Activated T-helper 9 cell treated with anti-CD3 and anti-CD28 coated beads, Interleukin-2, amount 50 U/mL, for 16 hours (primary cell): ENCODE measurements at places on chromosomes 2 and 18.

DNA sequence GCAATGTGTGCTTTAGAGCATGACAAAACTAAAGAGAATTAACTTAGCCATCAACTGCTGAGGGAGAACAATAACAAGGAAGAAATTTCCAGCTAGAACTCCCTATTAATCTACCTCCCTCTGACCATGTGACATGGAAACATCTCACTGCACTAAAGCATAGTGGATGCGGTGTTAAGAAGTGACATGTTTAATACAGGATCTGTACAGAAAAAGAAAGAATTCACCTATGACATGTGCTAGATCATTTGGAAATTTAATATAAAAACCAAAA lies 202.3 kb upstream of the KLHL14 start:
- DNase-seq = no peak

- DNase-seq = no peak
Observed at GRCh38 chr18:59096098-59096789, 43.4 kb upstream of the SEC11C start.

DNA sequence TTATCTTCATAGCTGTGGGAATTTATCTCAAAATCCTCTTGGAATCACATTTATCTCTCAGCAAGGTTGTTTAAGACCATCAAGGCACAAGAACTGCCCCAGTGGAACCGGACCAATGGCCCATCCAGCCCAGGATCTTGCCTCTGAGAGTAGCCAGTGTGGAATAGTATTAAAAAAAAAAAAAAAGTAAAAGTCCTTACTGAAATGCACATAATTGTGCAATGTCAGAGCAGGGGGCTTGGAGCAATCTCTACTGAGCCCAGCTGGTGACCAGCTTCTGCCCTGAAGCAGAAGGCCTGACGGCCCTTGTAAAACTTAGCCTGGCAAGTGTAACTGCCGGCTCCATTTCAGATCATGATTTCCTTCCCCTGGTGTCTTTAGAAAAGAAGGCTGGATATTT lies 355.6 kb upstream of the PIK3C3 start:
- no peak for DNase-seq

DNA sequence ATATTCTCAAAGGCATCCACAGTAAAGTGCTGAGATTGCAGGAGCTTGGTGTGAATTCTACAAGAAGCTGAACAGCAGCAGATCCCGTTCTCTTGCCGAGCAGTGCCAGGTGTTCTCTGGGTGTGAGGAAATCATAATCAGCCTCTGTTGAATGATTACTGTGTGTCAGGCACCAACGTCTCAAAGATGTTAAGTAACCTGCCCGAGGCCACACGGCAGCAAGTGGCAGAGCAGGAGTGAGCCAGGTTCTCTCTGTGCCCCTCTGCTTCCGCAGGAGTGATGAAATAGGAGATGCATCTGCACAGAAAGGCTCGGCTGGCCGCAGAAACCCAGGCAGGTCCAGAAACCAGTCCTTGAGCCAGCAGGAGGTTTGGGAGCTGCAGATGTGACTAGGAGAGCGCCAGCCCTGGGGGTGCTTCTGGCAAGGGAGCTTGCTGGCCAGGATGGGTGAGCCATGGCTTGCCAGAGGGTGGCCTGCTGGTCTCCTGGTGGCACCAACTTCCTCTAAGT lies 68.4 kb downstream of the COPS7B start:
- no peak for DNase-seq

- DNase-seq = no peak
Observed at GRCh38 chr18:79511671-79512301, 116.1 kb downstream of the NFATC1 start.

DNA sequence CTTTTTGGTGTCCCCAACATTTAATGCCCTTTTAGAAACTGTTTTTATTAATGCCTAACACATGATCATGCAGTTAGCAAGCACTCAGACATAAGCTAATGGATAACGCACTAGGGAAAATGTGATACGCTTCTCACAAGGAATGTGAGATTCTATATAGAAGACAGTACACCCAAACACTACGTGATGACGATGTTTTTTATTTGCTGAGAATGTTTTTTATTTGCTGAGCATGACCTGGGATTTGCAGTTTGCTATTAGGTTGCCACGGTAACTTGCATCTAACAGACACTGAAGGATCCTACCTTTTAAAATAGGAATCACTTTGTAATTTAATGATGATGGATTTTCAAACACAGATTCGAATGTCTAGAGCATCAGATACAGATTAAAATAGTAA lies 4.9 kb downstream of the SMC6 start:
- DNase-seq = no peak

- no peak for DNase-seq
Observed at GRCh38 chr2:229666811-229667210, 47.5 kb downstream of the DNER start.

- DNase-seq = no peak
Observed at GRCh38 chr18:11501352-11501751, 108.0 kb upstream of the SLC35G4 start.

- DNase-seq = no peak
Observed at GRCh38 chr2:32271063-32271462, 6.4 kb upstream of the NLRC4 start.
